ENCODE measurements at places on chromosomes 12 and 14.

- no peak for DNase-seq
Measured at GRCh38 chr12:110109037-110109836, 14.9 kb upstream of the IFT81 start.

GRCh38 chr14:100104006-100104352 lies 38.8 kb downstream of the EVL start:
- DNase-seq, result no peak

- DNase-seq, result no peak
Measured at GRCh38 chr14:99129211-99129696, 142.7 kb downstream of the BCL11B start.

GRCh38 chr12:31896514-31897039 lies 62.6 kb upstream of the RESF1 start:
- DNase-seq, result peak; percentile 79

GRCh38 chr12:124916374-124917134 lies 2.1 kb upstream of the UBC start:
- DNase-seq, result no peak

DNA sequence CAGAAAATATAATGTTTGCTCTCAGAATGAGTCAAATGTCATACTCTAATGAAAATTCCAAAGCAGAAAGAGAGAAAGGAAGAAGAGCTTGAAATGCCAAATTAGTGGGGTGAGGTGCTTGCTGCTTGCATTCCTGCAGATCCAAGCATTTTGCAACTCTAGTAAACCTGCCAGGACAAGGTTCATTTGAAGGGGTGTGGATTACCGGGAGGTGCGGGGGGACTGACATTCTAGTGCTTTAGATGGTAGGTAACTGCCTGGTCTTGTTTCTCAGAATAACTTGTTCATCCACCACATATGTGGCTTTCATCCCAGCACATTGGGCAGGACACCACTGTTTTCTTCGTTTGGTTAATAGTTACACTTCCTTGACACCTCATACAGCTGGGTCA lies 144.4 kb downstream of the AKAP6 start:
- no peak for DNase-seq

DNA sequence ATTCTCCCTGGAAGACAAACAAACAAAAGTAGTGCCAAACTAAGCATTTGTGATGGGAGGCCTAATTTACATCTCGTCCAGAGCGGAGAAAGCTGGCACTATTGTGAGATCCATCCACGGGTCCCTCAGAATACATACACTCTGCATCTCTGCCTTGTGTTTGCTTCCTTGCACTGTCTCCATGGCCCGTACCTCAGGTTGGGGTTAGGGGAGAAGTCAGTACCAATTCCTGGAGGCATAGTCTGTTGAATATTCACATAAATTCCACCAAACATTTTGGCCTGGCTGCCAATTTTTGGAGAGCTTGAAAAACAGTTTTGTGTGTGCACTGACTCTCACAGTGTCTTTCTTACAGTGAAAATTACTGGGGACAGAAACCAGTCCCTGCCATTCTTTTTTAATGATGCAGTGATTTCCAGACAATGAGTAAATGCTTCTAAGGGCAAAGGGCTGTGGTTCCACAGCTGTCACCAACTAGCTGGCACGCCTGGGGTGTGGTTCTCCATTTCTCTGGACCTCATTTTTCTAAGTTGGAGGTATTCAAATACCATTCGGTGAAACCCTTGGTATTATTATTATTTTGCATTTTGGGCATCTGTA lies 119.7 kb upstream of the HIF1A start:
- no peak for DNase-seq

DNA sequence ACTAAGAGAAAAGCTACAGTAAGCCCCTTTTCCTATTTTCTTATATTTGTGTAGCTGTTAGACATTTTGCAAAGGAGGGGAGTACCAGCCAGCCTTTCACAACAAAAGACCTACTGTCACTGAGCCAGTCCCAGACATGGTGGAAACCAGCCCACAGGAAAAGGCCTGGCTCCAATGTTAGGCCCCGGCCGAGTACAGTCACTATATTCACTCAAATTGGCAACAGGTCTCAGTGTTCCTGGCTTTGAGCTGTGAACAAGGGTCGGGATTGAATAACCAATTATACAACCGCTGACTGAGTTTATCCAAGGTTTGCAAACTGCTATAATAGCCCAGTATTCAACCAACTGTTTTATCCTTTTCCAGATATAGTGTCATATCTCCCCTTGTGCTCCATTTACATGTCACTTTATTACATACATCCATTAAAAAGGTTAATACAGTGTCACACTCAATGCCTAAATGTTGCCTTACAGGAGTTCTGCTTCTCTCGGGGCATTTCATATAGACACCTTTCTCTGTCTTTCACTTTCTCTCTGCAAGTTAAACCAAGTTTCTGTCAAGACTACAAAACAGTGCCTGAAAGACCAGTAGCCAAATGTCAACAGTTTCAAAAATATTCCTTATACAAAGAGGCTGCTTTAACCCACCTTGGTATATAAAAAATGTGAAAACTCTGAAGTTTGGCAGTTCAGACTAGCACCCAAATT lies 178.1 kb downstream of the SOX5 start:
- DNase-seq, result no peak
